HT1080 (cell line): ENCODE measurements at places on chromosomes 13 and 19. TPM values are rescaled to one million over a fixed set of nuclear protein-coding genes. Genes with fewer than 3 reads are reported as not detected.

DNA sequence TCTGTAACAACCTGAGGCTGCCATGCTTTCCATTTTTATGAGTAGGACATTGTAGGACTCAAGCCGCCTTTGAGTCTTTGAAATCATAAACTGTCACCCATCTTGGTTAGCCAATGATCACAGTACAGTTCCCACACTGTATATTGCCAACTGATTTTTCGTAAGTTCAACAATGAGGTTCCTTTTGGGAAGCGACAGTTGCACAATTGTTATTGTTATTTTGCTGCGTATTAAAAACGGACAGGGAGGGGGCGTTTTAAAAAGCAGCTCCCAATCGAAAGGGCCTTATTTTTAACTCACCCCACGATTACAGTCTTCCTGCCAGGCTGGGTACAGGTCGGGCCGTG lies 601 bp downstream of the SLC46A3 start:
- no peak for DNase-seq

- no peak for DNase-seq
Measured at GRCh38 chr19:6406401-6406800, 13.4 kb upstream of the GTF2F1 start.

GRCh38 chr19:10430505-10431253 lies 10.3 kb downstream of the PDE4A start:
- no peak for DNase-seq

DNA sequence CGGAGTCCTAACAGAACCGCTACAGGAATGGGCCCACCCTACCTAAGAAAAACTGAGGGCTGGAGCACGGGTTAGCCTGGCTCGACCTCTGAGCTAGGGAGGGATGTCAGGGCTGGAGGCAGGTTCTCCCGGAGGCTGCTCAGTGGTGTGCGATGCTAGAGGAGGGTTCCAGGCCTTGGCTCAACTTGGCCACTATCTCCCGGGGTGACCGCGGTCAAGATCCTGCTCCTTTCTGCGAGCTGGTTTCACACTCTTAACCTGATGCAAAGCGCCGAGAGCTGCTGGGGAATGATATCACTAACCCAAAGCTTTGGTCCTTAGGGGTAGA lies 301 bp downstream of the POP4 start:
- DNase-seq = no peak

DNA sequence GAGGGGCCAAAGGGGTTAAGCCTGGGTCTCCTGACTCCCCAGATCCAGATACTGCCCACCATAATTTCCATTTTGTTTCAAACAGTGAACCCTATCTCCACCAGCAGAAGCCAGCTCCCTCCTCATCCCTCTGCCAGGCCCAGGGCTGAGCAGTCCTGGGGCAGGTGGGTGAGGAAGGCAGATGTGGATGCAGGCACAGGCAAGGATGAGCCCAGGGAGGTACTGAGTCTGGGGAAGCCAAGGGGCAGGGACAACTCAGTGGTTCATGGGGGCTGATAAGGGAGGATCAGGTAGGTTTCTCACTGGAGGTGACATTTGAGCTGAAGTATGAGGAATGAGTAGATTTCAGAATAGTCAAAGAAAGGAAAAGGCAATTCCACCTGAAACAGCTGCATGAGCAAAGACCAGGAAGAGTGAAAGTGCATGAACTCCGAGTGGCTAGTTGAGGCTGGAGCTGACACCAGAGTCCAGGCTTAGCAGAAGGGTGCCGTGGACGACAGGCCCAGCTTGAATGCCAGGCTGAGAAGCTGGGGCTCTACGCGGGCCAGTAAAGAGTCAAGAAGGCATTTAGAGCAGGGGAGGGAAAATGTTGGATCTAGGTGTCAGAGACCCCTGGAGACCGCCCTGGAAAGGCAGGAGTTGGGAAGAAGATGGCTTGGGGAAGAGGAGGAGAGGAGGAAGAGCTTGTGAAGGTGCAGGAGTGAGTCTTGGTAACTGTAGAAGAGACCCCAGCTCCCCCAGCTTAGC lies 10.3 kb downstream of the CIC start:
- no peak for DNase-seq

- DNase-seq = no peak
Measured at GRCh38 chr19:37899453-37899852, 6.9 kb downstream of the WDR87 start.

- no peak for DNase-seq
Measured at GRCh38 chr13:49353908-49354307, 90.0 kb downstream of the CAB39L start.

DNA sequence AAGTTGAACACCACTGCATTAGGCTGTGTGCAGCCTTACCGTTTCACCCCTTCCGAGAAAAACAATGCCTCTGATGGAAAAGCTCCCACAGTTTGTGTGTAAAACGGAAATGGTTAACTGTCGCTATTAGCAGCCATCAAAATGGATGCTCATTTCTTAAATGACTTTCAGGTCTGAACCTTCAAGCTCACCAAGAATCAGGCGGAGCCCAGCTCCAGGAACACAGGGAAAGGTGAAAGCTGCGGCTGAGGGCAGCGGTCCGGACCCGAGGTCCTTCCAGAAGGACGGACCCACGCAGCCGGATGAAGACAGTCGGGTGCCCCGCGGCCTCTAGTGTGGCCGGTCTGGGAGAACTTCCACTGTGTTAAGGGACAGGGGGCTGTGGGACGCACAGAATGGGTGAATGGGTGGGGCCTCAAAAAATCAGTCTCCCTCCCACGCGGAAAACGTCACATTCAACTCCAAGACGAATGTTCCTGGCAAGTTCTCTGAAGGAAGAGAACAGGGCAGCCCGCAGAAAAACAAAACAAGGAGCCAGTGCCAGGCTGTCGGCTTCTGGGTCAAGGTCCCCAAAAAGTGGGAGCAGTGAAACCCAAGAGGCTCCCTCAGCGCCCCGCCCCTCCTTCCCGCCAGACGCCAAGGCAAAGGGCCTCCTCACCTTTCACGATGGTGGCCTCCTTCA lies 4.9 kb downstream of the IRS2 start:
- DNase-seq = no peak

Gene GPC6
- 4.7 and 9.0 TPM in 2 replicates for total RNA-seq

Gene DNAAF3
- 2.0 and 2.2 TPM in 2 replicates for total RNA-seq

Gene ZNF681
- total RNA-seq = 1.3 and 2.9 TPM in 2 replicates

Gene KRTDAP
- not detected in 2 replicates for total RNA-seq
